ENCODE measurements at places on chromosomes 4 and X. TPM values are rescaled to one million over a fixed set of nuclear protein-coding genes. Genes with fewer than 3 reads are reported as not detected.

GRCh38 chrX:51855698-51856097 lies 37.7 kb upstream of the MAGED1 start:
- H3K4me1 ChIP-seq, result no peaks in the 10 kb centered on the region
- no peak overlapping the region for H3K4me3 ChIP-seq
- no peak overlapping the region for H3K27ac ChIP-seq
- no peak for DNase-seq
- H3K27me3 ChIP-seq, result no peaks in the 10 kb centered on the region

DNA sequence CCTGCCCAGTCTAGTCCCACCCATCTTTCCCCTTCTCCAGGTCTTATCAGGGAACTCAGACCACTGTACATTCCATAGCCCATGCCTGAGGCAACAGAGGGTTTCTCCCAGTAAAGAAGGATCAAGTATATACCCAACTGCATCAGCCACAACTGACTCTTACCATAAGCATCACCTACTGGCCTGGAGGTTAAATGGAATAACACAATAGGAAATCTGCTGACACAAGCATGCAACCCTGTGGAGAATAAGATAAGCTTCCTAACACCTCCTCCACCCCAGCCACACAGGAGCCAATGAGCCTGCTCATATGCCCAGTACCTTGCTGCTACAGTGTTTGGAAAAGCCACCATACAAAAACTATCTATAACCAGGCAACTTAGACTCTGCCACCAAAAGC lies 34.6 kb upstream of the PLK4 start:
- no peaks in the 10 kb centered on the region for H3K27me3 ChIP-seq
- H3K27ac ChIP-seq, result no peak overlapping the region
- no peak overlapping the region for H3K4me3 ChIP-seq
- no peak for DNase-seq
- H3K36me3 ChIP-seq, result no peaks in the 10 kb centered on the region
- H3K4me1 ChIP-seq, result no peaks in the 10 kb centered on the region

DNA sequence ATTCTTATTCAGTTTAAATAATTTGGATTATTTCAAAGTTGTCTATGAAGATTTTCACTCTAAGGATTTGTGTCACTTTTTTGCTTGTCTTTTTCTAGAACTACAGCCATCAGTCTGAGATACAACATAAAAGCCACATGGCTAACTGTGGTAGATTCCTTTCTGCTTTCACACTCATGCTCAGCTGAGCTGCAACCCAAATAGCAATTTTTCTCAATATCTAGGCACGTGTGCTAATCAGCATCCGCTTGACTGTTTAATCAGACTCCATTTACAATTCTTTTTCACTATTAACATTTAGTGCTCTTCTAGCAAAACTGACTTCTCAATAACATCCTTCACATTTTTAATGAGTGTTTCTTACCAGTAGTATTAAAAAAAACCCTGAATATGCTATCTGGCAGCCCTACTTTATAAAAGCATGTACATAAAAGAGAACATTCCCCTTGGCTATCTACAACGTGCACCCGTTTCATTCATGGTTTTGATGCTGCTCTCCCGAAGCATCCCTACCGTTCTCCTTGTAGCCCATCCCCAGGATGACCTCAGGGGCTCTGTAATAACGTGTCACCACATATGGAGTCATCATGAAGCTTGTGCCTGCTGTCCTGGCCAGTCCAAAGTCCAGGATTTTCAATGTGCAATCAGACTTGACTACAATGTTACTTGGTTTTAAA lies 259.2 kb downstream of the MAPK10 start:
- no peaks in the 10 kb centered on the region for H3K27me3 ChIP-seq
- H3K4me3 ChIP-seq, result no peak overlapping the region
- DNase-seq, result no peak
- no peaks in the 10 kb centered on the region for H3K4me1 ChIP-seq
- no peaks in the 10 kb centered on the region for H3K36me3 ChIP-seq
- no peak overlapping the region for H3K27ac ChIP-seq

DNA sequence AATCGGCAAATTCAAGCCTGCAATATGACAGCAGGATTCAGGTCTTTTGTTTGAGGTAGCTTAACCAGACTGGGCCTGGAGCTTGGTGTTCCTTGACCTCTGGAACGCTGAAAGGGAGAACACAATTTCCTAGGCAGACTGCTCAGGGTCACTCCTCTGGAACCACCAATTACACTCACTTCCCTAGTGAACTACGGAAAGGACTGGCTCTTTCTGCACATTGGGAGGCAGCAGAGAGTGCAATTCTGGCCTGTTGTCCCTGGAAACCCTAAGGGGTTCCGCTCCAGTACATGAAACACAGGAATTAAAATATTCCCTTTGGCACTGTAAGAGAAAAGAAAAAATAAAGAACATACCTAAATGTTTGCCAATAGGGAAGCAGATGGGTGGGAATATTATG lies 58.6 kb downstream of the GPC3 start:
- DNase-seq, result no peak
- H3K36me3 ChIP-seq, result no peaks in the 10 kb centered on the region
- no peak overlapping the region for H3K27ac ChIP-seq
- no peak overlapping the region for H3K4me3 ChIP-seq
- H3K4me1 ChIP-seq, result no peaks in the 10 kb centered on the region

Gene LPAR4
- not detected for total RNA-seq

Gene HCCS
- 5.0 TPM for total RNA-seq

Gene CENPVL1
- not detected for total RNA-seq
